ENCODE measurements at places on chromosomes 5 and 9.
A peak's percentile ranks its signal among the peaks of the same experiment; 100 is the strongest.

DNA sequence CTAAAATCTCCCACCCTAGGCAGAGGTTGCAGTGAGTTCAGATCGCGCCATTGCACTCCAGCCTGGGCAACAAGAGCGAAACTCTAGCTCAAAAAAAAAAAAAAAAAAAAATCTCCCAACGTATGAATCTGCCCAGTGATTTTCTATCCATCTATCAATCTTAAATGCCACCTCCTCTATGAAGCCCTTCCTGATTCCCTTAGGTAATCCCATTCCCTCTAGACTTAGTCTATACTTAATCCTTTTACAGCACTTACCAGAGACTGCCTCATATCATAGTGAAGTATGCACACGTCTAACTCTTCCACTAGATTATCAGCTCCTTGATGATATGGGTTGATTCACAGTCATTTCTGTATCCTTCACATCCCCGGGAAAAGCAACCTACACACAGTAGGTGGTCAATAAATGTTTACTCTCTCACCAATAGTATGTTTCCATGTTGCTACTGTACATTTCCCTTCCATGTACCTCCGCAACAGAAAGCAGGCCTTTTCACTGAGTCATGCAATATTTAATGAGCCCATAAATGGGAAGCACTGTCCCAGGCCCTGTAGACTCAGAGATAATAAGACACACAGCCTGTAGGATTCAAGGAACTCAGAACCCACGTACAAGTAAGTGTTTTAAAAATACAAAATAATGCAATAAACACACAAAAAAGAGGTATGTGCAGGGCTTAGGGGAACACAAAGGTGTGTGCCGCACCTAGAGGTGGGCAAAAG is 1.2 kb downstream of the DROSHA start:
- peak; percentile 31 for DNase-seq

DNA sequence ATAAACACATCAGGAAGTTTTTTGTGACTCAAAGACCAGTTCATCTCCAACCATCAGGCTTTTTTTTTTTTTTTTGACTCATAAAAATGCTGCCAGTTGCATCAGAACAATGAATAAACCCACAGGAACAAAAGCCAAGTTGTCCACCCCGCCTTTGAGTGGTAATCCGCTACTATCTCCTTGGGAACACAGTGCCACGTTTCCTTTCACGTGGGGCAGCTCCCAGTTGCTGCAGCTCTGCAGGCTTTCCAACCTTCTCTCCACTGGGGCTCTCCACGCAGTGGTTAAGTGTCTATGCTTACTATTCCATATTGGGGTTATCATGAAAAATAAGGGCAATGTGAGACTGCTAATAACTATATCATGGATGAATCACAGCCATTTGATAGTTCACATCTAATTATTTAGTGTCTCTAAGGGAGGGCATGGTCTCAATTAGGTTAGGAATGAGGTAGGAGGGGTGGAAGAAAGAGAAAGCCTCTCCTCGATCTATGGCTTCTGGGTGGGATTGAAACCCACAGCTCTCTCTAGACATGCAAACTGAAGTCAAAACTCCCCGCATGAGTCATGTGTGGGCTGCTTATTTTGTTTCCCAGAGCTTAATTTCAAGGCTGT is 55.8 kb upstream of the ACTBL2 start:
- DNase-seq: peak; percentile 96

DNA sequence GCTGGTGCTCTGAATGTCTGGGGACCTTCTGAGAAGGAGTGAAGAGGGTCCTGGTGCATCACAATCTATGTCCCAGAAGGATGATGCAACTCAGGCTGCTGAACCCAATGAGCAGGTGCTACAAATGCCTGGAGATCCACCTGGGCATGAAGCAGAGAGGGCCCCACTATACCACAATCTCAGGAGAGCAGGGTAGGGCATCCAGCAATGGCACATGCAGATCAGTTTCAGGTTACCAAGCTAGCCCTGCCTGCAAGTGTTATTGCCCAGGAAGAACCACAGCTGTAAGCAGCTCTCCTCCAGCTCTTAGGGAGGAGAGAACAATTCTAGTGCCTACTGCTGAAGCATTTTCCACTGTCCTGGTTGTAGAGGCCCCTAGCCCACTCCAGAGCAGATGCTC is 389.2 kb upstream of the TNC start:
- no peak for DNase-seq

DNA sequence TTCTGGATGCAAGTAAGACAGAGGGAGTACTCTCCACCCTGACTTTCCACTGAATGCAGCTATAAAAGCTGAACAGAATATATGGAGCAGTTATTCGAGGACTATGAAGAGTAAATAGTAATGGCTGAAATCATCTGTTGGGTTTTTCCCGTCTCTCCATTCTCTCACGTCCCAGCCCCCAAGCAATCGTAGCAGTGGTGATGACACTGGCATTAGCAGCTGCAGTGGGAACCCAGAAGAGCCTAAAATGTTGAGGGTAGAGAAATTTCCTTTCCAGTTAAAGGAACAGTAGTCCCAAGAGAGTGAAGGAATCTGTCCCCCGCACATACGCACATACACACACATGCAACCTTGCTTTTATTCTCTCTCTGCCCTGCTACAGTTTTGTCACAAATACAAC is 33.2 kb downstream of the MED27 start:
- DNase-seq: peak; percentile 26

DNA sequence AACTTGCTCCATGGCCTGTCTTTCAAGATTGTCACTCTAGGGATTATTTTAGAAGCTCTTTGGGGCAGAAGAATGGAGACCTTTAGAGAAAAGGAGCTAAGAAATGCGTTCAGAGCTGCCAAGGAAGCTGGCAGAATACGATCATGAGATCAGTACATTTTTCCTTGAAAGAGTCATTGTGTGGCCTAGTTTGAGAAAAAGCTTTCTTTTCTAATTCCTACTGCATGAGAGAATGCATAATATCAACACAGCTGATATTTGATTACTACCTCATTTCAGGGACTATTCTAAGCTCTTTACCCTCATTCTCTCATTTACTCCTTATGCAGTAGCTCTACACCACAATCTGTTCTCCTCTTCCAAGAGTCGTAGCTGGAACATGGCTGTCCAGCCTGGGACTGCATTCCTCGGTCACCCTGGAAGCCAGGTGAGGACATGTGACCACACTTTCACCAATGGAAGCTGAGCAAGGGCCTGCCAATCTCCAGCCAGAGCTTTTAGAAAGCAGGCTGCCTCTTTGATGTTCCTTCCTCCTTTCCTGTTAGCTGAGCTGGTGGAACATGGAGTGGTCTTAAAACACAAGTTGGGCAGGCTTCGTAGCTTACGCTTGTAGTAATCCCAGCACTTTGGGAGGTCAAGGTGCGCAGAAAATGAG is 99.3 kb upstream of the LHFPL2 start:
- DNase-seq: peak; percentile 92

- DNase-seq: peak; percentile 77
These were observed at the start of gene CAMK4 for GRCh38 chr5:111223787-111224560. CAMK4 (plus strand) TSS chr5:111224384; CDS start chr5:111224484, 100 bp downstream.

- DNase-seq: no peak
These were observed 114.4 kb downstream of the ANKRD18B start for GRCh38 chr9:33638391-33638915.
